Osteocyte (in vitro differentiated cells): ENCODE measurements at places on chromosomes 11 and 22. TPM values are rescaled to one million over a fixed set of nuclear protein-coding genes. Genes with fewer than 3 reads are reported as not detected.

- no peak for DNase-seq
These were observed 32.6 kb downstream of the KREMEN1 start for GRCh38 chr22:29105468-29105867.

DNA sequence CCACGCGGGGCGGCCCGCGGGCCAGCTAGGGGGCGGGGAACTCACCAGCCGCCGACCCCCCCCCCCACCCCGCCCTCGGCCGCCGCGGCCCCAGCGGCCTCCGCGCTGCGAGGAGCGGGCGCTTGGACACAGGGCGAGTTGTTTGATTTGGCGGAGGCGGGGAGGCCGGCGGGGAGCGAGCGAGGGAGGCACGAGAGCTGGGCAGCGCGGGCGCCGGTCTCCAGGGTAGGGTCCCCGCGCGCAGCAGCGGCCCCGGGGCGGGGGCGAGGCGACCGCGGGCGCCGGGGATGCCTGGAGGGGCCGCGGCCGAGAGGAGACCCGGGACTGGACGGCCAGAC, 64.4 kb downstream of the NAV2 start:
- no peak for DNase-seq

GRCh38 chr11:7696424-7696823, 9.9 kb downstream of the OVCH2 start:
- no peak for DNase-seq

- no peak for DNase-seq
These were observed 8.6 kb downstream of the CFL1 start for GRCh38 chr11:65849366-65849765.

The LARGE1 gene
- 17.6 and 20.7 TPM in 2 replicates for total RNA-seq

- no peak for DNase-seq
These were observed 5.9 kb downstream of the CHKA start for GRCh38 chr11:68115285-68115684.

DNA sequence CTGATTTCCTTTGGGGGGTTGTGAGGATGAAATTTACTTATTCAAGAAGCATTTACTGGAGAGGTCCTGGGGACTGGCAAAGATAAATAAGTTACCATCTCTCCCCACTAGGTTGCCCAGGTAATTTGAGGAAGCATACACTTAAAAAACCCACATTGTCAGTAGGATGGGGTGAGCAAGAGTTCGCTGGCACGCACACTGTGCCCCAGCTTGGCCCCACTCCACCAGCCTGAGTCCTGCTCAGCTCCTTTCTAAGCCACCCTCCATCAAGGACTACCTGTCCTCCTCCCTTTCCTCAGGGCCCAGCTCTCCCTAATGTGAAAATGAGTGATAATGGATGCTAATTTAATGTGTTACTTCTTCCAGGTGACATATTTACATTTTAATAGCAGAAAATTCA, 216.5 kb upstream of the PLET1 start:
- no peak for DNase-seq

DNA sequence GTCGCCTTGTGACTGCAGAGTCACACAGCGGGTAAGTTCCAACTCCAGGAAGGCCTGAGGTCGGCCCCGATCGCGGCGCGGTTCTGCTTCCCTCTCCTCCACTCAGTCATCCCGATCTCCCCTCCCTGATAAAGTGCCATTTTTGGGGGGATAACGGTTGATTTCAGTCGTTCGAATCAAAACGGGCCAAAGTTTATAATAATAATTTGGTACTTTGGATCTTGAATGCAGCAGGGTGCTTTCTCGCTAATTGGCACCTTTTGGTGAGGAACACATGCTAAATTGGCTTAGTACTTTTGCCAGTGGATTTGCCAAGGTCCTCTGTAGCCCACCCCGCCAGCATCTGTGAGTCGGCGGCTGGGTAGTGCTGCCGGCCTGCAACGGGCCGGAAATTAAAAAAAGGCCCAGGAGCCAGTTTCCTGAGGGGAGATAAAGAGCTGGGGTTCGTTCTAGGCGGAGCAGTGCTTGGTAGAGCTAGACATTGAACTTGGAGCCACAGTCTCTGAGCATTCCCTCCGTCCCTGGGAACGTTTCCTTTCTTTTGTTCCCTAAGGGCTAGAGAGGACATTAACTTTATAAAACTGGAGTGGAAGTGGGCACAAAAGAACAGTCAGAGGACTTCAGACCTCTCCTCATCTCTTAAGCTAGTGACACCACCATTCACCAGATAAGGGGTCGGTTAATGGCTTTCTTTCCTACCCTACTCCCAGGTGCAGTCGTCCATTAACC, 997 bp downstream of the UBE2L3 start:
- DNase-seq = no peak

DNA sequence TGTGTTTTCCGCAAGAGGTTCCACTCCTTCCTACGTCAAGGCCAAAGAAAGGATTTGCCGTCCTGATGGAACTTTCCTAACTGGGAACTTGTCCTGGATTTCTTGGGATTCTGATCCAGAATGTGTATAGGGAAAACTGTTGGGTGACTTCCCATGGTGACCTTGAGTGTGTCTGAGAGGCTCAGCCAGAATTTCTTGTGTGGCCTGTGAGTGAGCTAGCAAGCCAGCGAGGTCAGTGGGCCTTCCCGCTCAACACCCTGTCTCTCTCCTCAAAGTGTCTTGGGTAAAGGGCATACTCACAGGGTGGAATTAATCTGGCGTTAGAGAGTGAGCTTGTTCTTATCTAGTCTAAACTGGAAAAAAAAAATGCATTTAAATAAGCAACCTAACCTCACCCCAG, 20.4 kb downstream of the ZNRF3 start:
- no peak for DNase-seq

DNA sequence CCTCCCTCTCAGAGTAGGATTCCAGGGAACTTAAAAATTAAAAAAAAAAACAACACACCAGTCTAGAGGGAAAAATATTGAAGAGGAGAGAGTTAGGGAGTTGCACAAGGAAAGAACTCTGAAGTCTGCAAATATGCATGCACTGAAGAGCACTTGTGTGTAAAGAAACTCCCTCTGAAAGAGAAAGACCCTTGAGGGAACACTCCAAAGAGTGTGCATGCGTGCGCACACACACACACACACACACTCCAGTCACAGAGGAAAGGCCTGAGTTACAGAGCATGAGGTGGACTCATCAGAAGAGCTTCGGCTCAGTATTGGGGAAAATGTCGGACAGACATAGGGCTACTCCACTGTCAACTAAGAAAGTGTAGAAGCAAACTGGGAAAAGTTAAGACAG, 30.1 kb downstream of the GGTLC2 start:
- DNase-seq = no peak

The PRG2 gene
- not detected in 2 replicates for total RNA-seq

The KCNE3 gene
- total RNA-seq = not detected in 2 replicates

The CD59 gene
- total RNA-seq = 857 and 912 TPM in 2 replicates

The GDPD4 gene
- not detected in 2 replicates for total RNA-seq
